ENCODE measurements at places on chromosomes 13 and 19.

DNA sequence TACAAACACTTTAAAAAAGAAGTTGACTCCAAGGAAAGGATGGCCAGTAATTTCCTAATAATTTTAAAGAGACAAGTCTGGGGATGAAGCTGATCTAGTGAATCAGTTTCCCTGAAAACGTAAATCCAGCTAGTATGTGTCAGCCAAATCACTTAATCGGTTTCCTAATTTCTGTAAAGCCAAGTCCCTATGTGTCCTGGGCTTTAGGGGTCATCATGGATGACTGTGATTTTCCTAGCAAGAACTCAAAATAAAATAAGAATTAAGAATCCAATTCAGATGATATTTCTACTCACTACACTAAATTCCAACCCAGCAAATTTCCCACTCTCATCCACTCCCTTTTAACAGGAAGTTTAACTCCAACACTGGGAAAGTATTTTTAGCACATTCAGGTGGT, 35.9 kb downstream of the ELF1 start:
- DNase-seq, result no peak

DNA sequence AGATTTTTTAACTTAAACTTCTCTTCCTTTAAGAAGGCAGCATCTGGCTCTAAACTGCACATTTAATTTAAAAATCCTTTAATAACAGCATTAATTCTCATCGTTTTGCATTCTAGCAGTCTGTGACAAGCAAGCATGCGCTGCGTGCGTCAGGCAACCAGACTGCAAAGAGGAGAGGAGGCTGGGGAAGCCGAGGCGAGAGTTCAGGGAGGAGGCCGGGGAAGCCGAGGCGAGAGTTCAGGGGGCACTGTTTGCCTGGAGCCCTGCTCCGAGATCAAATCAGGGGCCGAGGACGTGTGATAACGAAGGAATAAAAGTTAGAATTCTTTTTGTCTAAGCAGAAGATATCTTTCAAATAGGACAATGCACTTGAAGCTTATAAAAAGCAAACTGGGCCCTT, 435.7 kb downstream of the EFNB2 start:
- no peak for DNase-seq

DNA sequence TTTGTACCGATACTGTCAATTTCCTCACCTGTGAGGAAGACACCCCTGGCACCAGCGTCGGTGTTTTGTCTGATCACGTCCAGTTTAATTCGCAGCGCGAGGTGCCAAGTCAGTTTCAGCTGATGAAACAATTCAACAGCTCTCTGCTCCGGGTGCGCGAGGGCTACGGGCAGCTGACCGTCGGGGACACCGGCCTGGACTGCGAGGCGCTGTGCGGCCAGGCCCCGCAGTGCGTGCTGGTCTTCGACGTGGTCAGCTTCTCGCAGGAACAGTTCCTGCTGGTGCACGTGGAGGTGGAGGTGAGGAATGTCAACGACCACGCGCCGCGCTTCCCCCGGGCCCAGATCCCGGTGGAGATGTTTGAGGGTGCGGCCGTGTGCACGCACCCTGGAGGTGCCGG, 171.5 kb downstream of the OLFM4 start:
- DNase-seq, result no peak

GRCh38 chr19:14735915-14736314, 42.4 kb downstream of the ADGRE2 start:
- DNase-seq, result no peak

GRCh38 chr13:101127741-101128353, 288.5 kb downstream of the NALCN start:
- peak; percentile 12 for DNase-seq

DNA sequence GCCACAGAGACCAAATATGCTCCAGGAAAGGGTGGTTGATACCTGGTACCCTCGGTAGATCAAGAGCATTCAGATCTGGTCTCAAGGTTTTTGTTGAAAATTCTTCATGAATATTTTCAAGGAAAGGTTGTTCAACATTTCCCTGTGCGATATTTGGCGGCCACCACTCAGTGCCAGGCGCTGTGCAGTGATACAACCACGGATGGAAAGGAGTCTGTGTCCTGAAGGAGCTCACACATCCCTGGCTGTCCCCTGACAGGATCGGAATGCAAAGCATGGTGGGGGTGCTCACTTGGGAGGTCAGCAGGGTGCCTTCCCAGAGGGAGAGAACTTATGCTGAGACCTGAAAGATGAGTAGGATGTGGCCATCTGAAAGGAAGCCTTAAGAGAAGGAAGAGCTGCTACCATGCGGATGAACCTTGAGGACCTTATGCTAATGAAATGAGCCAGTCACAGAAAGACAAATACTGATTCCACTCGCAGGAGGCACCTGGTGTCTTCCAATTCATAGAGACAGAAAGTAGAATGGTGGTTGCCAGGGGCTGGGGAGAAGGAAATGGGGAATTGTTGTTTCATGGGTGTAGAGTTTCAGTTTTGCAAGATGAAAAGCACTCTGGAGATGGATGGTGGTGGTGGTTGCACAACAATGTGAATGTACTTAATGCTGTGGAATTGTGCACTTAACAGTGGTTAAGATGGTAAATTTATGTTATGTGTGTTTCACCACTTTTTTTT, 41.6 kb downstream of the HSPH1 start:
- no peak for DNase-seq

DNA sequence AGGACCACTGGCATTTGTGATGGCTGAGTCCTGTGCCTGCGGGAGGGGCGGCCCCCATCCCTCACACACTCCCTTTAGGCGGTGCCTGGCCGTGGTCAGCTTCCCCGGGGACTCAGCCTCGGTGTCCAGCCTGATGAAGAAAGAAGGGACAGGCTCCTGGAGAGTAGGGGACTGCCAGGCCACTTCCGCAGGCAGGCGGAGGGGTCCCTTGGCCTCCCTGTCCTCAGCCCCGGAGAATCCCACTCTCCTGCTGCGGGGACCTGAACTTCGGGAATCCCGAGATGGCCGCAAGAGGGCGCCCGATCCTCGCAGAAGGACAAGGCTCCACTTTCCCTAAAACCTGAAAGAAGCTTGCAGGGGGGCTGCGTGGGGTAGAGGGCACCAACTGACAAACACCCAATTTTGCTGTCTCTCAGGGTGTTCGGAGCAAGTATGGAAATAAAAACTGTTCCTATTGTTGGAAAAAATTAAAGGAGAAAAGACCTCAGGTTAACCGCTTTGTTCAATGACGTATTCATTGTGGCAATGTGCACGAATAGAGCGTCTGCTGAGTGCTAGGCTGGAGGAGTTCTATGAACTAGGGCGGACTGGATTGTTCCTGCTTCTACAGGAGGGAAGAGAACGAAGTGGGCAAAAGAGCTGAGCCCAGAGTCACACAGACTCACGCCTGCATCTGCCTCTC, 297.3 kb downstream of the ZNF536 start:
- DNase-seq, result no peak

DNA sequence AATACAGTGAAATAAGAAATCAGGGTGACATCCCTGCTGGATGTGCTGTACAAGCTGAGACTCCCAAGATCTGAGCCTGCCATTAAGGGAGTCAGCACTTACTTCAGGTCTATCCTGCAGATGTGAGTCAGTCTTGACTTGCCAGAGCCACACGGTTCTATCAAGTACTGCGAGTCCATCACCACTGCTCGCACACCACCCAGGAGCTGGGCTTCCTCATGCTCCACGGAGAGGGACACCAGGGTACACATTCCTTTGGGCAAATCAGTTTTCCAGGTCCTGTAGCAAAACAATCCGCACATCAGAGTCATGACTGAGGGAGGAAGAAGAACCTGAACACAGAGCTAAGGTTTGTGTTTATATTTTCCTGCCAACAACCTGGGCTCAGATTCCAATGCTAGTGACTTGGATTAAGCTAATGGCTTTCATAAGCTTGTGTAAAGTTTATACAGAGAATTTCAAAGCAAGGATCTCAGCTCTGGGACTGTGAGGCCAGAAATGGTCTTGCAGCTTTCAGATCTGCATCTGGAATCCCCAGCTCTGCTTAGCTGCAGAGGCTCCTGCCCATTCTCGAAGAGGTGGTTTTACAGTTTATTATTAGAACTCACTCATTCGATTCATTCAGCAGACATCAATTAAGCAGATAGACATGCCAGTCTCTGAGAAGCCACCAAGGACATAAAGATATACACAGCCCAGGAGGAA, 90.6 kb downstream of the KL start:
- DNase-seq, result no peak
